ENCODE measurements at places on chromosomes 11 and 22.
A peak's percentile ranks its signal among the peaks of the same experiment; 100 is the strongest.

DNA sequence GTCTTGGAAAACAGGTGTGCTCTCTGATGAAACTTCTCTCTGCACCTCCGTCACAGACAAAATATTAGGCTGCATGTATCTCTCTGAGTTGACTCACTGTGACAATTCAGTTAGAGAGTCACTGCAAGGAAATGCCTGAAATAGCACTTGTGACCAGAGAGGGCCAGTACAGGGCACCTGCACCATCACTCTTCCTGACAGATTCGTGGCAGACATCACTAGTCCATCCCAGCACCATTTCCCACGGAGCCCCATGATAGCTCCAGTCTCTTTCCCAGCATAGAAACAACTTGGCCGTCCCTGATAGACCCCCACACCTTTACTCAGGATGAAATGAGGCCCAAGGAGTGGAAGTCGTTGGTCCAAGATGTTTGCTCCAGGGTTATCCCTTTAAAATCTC is 73.3 kb upstream of the ISX start:
- DNase-seq = no peak

DNA sequence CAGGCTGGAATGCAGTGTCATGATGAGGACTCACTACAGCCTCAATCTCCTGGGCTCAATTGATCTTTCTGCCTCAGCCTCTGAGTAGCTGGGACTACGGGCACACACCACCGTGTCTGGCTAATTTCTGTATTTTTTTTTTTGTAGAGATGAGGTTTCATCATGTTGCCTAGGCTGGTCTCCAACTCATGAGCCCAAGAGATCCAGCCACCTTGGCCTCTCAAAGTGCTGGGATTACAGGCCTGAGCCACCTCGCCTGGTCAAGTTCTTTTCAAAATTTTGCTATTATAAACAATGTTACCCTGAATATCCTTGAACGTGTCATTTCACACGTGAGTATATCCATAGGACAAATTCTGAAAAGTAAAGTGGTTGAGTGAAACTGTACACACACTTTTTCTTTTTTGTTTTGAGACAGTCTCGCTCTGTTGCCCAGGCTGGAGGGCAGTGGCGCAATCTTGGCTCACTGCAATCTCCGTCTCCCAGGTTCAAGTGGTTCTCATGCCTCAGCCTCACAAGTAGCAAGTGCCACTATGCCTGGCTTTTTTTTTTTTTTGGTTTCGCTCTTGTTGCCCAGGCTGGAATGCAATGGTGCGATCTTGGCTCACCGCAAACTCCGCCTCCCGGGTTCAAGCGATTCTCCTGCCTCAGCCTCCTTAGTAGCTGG is 21.6 kb upstream of the EP300 start:
- no peak for DNase-seq

- no peak for DNase-seq
These were observed 6.5 kb downstream of the AIP start for GRCh38 chr11:67489203-67489884.

GRCh38 chr22:28341001-28341400 is 338.6 kb downstream of the TTC28 start:
- DNase-seq = no peak

- DNase-seq = no peak
These were observed 275.2 kb upstream of the SORL1-AS1 start for GRCh38 chr11:121727942-121728341.

DNA sequence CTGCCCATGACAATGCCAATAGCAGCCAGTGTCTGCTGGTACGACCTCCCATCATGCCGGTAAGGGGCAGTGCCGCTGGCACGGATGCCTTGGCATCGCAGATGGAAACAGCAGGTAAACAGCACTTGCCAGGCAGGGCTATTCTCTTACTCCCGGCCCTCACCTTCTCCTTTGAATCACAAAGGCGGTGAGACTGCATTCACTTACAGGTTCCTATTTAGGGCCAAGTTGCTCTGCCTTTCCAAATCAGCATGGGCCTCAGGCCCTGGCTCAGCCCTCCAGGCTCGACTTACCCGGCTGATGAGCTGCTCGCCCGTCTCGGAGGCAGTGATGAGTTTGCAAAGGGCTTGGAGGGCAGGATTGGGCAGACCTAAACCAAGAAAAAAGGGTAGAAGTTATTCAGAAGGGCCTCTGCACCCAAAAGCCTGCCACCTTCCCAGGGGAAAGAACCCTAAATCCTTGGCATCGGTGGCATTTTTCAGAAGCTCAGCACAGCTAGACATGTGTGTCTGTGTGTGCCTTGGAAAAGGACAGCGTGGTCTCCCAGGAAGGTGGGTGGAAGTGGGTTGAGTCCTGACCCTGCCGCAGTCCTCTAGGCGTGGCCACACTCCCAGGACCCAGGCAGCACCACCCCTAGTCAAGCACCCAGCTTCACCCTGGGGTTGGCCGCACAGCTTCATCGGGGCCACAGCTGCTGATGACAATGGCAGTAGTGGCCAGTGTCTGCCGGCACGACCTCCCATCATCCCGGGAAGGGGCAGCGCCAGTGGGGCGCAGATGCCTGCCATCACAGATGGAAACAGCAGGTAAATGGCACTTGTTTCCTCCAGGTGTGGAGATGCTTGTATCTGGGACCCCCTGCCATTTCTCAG is 73.5 kb upstream of the PITPNB start:
- DNase-seq = no peak

GRCh38 chr11:61791737-61792309 is 576 bp downstream of the TMEM258 start:
- peak; percentile 51 for DNase-seq

GRCh38 chr22:29113319-29113718 is 40.5 kb downstream of the KREMEN1 start:
- no peak for DNase-seq

DNA sequence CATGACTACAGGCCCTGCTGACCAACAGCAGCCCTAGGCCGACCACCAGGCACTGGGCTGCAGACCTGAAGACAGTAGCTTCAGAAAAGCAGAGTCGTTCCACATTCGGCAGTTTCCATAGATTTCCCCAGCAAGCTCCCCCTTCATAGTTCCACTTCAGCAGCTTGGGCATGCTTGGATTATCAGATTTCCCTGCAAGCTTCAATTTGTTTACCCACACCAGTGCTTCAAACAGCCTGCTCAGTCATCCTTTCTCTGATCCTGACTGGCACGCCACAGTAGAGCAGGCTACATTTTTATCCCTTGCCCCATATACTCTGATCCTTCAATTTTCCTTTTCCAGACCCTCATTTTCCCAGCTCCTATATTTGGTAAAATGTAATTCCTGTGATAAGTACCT is 51.1 kb upstream of the CFAP300 start:
- DNase-seq = no peak

GRCh38 chr11:77141034-77141433 is 13.0 kb downstream of the MYO7A start:
- DNase-seq = no peak

DNA sequence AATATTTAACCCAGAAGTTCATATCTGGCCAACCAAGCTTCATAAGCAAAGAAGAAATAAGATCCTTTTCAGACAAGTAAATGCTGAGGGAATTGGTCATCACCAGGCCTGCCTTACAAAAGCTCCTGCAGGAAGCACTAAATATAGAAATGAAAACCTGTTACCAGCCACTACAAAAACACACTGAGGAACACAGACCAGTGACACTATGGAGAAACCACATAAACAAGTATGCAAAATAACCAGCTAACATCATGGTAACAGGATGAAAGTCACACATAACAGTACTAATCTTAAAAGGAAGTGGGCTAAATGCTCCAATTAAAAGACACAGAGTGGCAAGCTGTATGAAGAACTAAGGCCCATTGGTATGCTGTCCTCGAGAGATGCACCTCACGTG is 311.4 kb downstream of the DYNC2H1 start:
- DNase-seq = no peak

- no peak for DNase-seq
These were observed 240.0 kb downstream of the NXPE2 start for GRCh38 chr11:114918286-114918685.

DNA sequence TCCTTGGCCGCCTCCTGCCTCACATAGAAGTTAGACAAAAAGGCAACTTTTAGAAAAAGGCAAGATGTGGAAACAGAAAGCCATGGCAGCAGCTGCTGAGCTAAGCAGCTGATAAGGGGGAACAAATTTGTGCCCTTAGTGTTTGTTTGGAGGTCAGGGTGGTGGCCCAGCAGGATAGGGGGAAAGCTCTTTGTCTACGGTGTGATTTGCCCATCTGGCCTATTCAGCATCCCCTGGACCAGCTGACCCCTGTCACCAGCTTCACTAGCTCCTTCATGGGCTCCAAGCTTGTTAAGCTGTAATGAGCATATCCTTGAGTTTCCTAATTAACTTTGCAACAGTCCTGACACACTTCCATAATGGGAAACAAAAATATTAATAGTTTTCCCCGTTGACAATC is 5.9 kb upstream of the ME3 start:
- no peak for DNase-seq

GRCh38 chr11:96045622-96046456 is 121.9 kb upstream of the MTMR2 start:
- DNase-seq = no peak

GRCh38 chr11:55658608-55659007 is 3.4 kb upstream of the OR4C6 start:
- DNase-seq = no peak

GRCh38 chr11:45169310-45170072 is 23.1 kb downstream of the PRDM11 start:
- no peak for DNase-seq

- DNase-seq = no peak
These were observed 390 bp upstream of the HTATIP2 start for GRCh38 chr11:20363149-20363499.

- DNase-seq = peak; percentile 94
These were observed 1.4 kb downstream of the PNPLA2 start for GRCh38 chr11:819943-820649.

DNA sequence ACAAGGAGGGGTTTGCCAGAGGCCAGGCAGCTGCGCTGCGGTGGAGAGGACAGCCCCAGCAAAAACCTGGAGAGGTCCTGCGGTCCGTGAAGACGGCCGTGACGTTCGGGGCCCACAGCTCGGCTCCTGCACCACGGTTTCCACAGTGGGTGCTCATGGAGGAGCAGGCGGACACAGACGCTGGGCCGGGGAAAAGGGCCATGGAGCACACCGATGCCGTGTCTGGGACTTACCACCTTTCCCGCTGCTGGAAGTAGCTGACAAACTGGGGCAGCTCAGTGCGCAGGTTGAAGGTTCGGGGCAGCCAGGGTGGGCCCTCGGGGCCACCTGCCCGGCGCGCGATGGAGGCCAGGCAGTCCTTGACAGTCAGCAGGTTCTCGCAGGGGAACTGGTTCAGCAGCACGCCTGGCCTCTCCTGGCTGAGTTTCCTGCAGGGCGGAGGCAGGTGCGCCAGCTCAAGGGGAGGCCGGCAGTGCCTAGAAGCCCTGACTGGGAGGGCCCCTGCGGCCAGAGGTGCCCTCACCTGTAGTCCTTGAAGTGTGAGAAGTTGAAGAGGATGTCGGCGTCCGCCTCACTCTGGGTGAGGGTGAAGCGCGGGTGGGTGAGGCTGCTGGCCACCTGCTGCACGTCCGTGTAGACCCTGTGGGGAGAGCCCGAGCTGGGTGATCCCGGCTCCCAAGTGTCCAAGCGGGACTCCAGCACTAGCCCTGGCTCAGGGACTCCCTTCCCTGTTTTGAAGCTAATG is 12.8 kb downstream of the TTLL12 start:
- no peak for DNase-seq

DNA sequence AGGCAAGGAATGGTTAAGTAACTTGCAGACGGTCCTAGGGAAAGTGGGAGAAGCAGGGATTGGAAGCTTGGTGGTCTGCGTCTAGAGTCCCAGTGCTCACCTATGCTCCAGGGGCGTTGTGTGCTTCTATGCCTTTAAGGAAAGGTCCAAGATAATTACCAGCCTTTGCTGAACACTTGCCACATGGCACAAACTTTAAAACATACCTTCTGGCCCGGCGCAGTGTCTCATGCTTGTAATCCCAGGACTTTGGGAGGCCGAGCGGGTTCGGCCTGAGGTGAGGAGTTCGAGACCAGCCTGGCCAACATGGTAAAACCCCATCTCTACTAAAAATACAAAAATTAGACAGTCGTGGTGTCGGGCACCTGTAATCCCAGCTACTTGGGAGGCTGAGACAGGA is 2.3 kb downstream of the POLDIP3 start:
- DNase-seq = no peak

- no peak for DNase-seq
These were observed 30.8 kb upstream of the GLYAT start for GRCh38 chr11:58762284-58763119.

GRCh38 chr11:61619471-61620226 is 38.8 kb upstream of the SYT7 start:
- DNase-seq = no peak

DNA sequence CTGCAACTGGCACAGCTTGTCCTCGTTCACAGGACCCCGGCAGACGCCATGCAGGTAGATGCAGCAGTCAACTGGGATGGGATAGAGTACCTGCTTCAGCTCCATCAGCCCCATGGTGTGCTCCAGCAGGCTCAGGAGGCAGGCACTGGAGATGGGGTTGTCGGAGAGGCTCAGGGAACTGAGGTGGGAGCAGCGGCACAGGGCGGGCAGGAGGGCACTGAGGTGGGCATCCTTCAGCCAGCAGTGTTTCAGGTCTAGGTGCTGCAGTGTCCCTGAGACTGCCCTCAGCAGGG is 8.7 kb upstream of the TOP3B start:
- DNase-seq = no peak

DNA sequence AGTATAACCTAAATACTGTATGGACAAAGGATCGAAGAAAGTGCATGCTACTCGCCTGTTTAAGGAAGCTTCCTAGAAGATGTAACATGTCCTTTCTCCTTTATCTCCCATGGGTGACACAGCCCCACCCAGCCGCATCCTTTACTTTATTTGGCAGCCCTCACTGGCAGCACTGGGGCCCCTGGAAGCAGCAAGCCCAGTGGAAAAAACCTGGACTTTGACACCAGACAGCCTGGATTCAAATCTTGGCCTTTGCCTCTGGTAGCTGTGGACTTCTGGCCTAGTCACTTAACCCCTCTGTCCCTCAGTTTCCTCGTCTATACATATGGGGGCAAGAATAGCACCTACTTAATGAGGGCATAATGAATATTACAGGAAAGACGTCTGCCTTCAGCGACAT is 67.1 kb downstream of the MYEOV start:
- DNase-seq = no peak

DNA sequence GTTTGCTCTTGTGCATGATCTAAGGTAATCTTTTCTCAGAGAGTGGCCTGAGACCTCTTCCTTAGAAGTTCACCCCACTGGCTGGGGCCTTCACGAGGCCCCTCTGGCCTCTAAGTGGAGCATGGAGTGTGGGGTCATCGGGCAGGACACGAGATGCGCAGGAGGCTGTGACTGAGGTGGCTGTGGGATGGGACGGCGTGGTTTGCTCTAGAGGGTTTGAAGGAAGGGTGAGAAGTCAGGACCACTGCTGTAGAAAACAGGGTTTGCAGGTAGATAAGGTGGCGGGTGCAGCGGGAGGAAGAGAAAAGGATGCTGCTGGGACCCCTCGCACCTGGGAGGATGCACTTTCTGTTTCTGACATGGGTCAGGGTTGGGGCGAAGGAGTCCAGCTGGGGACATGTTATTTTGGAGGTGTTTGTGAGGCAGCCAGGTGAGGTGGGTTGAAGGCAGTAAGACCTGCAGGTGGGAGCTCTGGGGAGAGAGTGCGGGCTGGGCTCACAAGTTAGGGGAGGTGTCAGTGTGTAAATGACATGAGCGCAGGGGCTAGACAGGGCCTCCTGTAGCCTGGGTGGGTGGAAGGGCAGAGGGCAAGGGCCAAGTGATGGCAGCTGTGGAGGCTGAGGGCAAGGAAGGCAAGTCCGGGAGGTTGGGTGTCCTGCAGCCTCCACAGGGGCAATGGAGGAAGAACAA is 62.5 kb downstream of the KCNQ1 start:
- DNase-seq = no peak

Data from activated naive CD4-positive, alpha-beta T cell treated with Interleukin-2 at 50 U/mL for 16 hours (primary cell).